ENCODE measurements at places on chromosomes 2 and 18. TPM values are rescaled to one million over a fixed set of nuclear protein-coding genes. Genes with fewer than 3 reads are reported as not detected.

DNA sequence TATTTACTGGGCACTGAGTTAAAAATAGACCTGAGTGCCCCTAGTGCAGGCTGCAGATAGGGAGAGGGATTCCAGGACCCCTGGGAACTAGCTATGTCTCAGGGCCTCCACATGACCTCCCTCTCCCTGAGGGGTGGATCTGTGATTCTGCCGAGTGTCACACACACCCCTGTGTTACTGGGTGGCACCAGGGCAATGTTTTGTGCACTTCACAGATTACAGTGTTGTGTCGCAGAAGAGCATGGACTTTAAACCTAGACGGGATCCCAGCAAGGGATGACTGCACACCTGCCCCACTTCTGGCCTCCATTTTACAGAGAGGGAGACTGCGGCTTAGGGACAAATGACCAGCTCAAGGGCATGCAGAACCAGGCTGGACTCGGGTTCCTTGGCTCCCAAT, 65.6 kb downstream of the ZFP36L2 start:
- no peak for DNase-seq

GRCh38 chr2:241316825-241317224, 1.1 kb downstream of the SEPTIN2 start:
- no peak for DNase-seq

- no peak for DNase-seq
Observed at GRCh38 chr18:11859903-11860407, 8.7 kb downstream of the CHMP1B start.

DNA sequence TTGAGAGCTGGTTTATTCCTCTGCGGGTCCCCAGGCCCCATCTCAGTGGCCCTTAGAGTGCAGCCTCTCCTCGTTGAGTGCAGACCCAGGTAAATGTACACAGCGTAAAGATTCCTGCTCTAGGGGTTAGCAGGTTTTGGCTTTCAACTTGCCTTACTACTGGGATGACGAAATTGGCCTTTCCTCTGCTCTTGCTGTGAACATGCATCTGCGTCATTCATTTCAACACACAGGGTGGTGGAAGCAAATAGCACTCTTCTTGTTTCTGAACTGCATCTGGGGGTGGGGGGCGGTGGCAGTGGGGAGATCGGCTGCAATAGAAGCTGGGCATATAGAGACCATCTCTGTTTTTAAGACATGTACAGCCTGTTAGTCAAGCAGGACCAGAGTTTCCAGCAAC, 16.5 kb upstream of the SLC16A14 start:
- no peak for DNase-seq

- no peak for DNase-seq
Observed at GRCh38 chr2:147860009-147860408, 15.2 kb downstream of the ACVR2A start.

- DNase-seq = no peak
Observed at GRCh38 chr2:207155516-207156444, 10.0 kb downstream of the KLF7 start.

DNA sequence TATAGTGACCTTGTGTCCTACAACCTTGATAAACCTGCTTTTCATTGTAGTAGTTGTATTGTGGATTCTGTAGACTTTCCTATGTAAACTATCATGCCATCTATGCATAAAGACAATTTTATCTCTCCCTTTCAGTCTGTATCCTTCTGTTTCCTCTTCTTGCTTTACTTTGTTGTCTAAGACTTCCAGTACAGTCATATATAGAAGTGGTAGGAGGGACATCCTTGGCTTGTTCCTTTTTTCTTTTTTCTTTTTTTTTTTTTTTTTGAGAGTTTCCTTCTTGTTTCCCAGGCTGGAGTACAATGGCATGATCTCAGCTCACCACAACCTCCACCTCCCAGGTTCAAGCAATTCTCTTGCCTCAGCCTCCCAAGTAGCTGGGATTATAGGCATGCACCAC, 39.7 kb downstream of the UBE2F start:
- DNase-seq = no peak

GRCh38 chr2:50783111-50783510, 248.8 kb downstream of the NRXN1 start:
- no peak for DNase-seq

- DNase-seq = no peak
Observed at GRCh38 chr18:63867368-63868125, 20.0 kb upstream of the SERPINB2 start.

GRCh38 chr18:55404832-55405465, 183.0 kb downstream of the TCF4 start:
- DNase-seq = no peak

SERPINB7 gene
- 12.2 TPM for total RNA-seq

HMSD gene
- total RNA-seq = 58.1 TPM

SLC40A1 gene
- 1.5 TPM for total RNA-seq

GTF3C2 gene
- 89.3 TPM for total RNA-seq

CYRIA gene
- 183 TPM for total RNA-seq
